Lung microvascular endothelial cell (primary cell): ENCODE measurements at places on chromosomes 2 and 18. TPM values are rescaled to one million over a fixed set of nuclear protein-coding genes. Genes with fewer than 3 reads are reported as not detected.

The SLC40A1 gene
- total RNA-seq: 100 and 283 TPM in 2 replicates

The RAB12 gene
- 43.4 and 54.8 TPM in 2 replicates for total RNA-seq

The EIF4E2 gene
- total RNA-seq: 97.6 and 108 TPM in 2 replicates

The UGT1A10 gene
- not detected in 2 replicates for total RNA-seq

The AKAIN1 gene
- not detected in 2 replicates for total RNA-seq

The ATG16L1 gene
- 18.1 and 26.2 TPM in 2 replicates for total RNA-seq

The PROKR1 gene
- not detected in 2 replicates for total RNA-seq

The HOXD13 gene
- total RNA-seq: not detected in 2 replicates

The HADHB gene
- total RNA-seq: 97.2 and 107 TPM in 2 replicates

The CROCC2 gene
- total RNA-seq: not detected in 2 replicates

The CXCR2 gene
- not detected in 2 replicates for total RNA-seq

The ANKRD44 gene
- 1.6 and 4.4 TPM in 2 replicates for total RNA-seq

The GRP gene
- not detected in 2 replicates for total RNA-seq

The AQP4 gene
- total RNA-seq: not detected in 2 replicates

The RESP18 gene
- total RNA-seq: not detected in 2 replicates

The LOXL3 gene
- total RNA-seq: 0.65 and 1.2 TPM in 2 replicates

The TMEM198 gene
- total RNA-seq: not detected in 2 replicates

The CCDC121 gene
- 1.1 and 2.6 TPM in 2 replicates for total RNA-seq

The BZW1 gene
- 392 and 474 TPM in 2 replicates for total RNA-seq

The ASB1 gene
- total RNA-seq: 5.0 and 5.4 TPM in 2 replicates

The CCDC68 gene
- 0.65 and 0.99 TPM in 2 replicates for total RNA-seq
